HCT116 (cell line): ENCODE measurements at places on chromosomes 16 and 17. TPM values are rescaled to one million over a fixed set of nuclear protein-coding genes. Genes with fewer than 3 reads are reported as not detected.
A peak's percentile ranks its signal among the peaks of the same experiment; 100 is the strongest.

Gene CRYM
- total RNA-seq: 4.9 TPM

DNA sequence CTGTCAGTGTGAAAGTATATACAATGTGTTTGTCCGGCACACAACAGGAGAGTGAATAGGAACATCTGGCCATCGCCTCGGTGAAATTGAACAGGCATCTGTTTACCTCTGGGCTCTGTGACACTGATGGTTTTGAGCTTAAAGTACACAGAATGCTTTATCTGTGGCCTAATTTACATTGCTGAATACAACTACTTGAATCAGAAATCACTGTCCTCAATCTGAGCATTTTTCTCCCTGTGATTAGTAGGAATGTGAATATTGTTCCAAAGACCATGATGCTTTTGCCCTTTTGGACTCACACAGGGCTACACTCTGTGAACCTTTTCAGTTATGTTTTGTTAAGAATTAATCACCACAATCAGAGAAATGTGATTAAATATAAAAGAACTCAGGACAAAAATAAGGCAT is 323.0 kb upstream of the TBX2 start:
- no peak overlapping the region for H3K27ac ChIP-seq
- DNase-seq: no peak
- H3K4me1 ChIP-seq: no peaks in the 10 kb centered on the region
- no peaks in the 10 kb centered on the region for H3K27me3 ChIP-seq

GRCh38 chr17:14739656-14740431 is 439.0 kb downstream of the HS3ST3B1 start:
- no peak for DNase-seq
- no peak overlapping the region for H3K4me3 ChIP-seq

Gene TP53TG3F
- not detected for total RNA-seq

GRCh38 chr16:88681084-88681680 is 5.1 kb downstream of the SNAI3 start:
- H3K27me3 ChIP-seq: no peaks in the 10 kb centered on the region
- DNase-seq: no peak
- H3K4me3 ChIP-seq: no peak overlapping the region
- peaks cover 9% of the 10 kb centered on the region for H3K4me1 ChIP-seq
- H3K27ac ChIP-seq: no peak overlapping the region
- no peaks in the 10 kb centered on the region for H3K36me3 ChIP-seq

DNA sequence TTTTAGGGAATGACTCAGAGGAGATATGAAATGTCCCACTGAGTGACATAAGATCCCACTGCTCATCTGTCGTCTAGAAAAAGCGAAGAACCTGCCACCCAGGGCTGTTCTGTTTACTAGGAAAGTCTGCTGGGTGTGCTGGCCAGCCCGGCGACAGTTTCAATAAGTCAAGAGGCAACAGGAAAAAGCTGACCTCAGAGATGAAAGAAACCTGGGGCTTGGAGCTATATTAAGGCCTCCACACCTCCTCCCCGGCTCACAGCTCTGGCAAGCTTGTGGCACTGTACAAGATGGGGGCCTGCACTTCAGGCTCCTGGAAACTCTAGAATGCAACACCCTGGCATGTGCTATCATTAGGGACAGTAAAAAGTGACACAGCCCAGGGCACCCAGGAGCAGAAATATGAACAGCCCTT is 10.6 kb downstream of the ZFHX3 start:
- DNase-seq: no peak
- no peaks in the 10 kb centered on the region for H3K36me3 ChIP-seq
- H3K27ac ChIP-seq: no peak overlapping the region
- H3K27me3 ChIP-seq: no peaks in the 10 kb centered on the region
- H3K4me3 ChIP-seq: no peak overlapping the region

Gene SLC35G6
- not detected for total RNA-seq

Gene BAIAP3
- 44.7 TPM for total RNA-seq

GRCh38 chr17:17711641-17712162 is 30.4 kb downstream of the RAI1 start:
- H3K27me3 ChIP-seq: no peaks in the 10 kb centered on the region
- H3K36me3 ChIP-seq: no peaks in the 10 kb centered on the region
- H3K4me3 ChIP-seq: no peak overlapping the region

GRCh38 chr17:9956474-9957131 is 51.5 kb upstream of the RCVRN start:
- no peak for DNase-seq
- H3K4me1 ChIP-seq: no peaks in the 10 kb centered on the region
- no peak overlapping the region for H3K4me3 ChIP-seq
- H3K27ac ChIP-seq: no peak overlapping the region
- H3K36me3 ChIP-seq: no peaks in the 10 kb centered on the region
- peaks cover 19% of the 10 kb centered on the region; the same call in 1 of the 2 replicates for H3K27me3 ChIP-seq

GRCh38 chr17:57459286-57459915 is 203.1 kb downstream of the MSI2 start:
- no peaks in the 10 kb centered on the region for H3K27me3 ChIP-seq
- DNase-seq: peak; percentile 78

Gene LDHD
- 3.4 TPM for total RNA-seq

GRCh38 chr16:73846356-73846755 is 450.3 kb upstream of the PSMD7 start:
- DNase-seq: no peak
- H3K27me3 ChIP-seq: peaks cover 6% of the 10 kb centered on the region; the same call in 1 of the 2 replicates
- no peak overlapping the region for H3K4me3 ChIP-seq
- no peaks in the 10 kb centered on the region for H3K4me1 ChIP-seq
- H3K36me3 ChIP-seq: no peaks in the 10 kb centered on the region
- H3K27ac ChIP-seq: no peak overlapping the region

DNA sequence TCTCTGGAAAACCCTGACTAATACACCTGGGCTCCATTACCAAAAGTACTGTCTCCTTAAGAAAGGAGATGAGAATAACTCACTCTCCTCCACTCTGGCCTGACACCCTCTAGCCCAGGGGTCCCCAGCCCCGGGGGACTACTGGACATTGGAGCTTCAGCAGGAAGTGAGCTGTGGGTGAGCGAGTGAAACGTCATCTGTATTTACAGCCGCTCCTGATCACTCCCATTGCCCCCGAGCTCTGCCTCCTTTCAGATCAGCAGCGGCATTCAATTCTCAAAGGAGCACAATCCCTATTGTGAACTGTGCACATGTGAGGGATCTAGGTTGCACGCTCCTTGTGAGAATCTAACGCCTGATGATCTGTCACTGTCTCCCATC is 126.3 kb upstream of the TNRC6C start:
- H3K36me3 ChIP-seq: no peaks in the 10 kb centered on the region
- no peaks in the 10 kb centered on the region for H3K27me3 ChIP-seq
- peaks cover 37% of the 10 kb centered on the region for H3K4me1 ChIP-seq
- DNase-seq: no peak
- no peak overlapping the region for H3K4me3 ChIP-seq

DNA sequence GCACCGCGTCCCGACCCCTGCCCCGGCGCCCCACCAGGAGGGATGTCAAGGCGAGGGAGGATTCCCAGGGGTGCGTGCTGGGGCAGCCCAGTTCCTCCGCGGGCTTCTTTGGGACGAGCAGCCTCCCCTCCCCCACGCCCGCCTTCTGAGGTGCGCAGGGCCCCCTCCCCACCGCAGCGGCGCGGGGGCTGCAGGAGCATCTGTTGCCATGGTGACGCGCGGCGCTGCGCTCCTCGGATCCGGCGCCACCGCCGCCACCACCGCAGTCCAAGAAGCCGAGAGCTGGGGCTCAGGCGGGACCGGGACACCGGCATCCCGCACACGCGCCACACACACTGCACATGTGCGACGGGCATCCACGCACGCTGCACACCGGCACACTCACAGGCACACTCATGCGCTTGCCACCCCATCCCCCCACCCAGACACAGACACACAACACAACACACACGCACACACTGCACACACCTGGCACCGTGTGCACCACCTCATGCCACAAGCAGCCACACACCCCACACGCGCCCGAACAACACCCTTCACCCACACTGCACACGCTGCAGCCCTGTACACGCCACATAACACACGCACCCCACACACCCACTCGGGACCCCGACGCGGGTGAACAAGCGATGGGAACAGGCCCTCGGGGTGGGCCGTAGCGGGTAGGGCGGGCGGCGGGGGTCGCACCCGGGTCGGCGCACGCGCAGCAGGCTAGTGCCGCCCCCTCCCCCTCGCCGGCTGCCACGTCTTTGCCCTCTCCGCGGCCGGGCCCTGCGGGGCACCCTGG is 17.0 kb downstream of the ENPP7 start:
- peaks cover 32% of the 10 kb centered on the region for H3K4me1 ChIP-seq
- H3K27ac ChIP-seq: no peak overlapping the region; the same call in 1 of the 2 replicates
- no peaks in the 10 kb centered on the region for H3K36me3 ChIP-seq
- DNase-seq: no peak
- no peak overlapping the region for H3K4me3 ChIP-seq
- no peaks in the 10 kb centered on the region for H3K27me3 ChIP-seq

DNA sequence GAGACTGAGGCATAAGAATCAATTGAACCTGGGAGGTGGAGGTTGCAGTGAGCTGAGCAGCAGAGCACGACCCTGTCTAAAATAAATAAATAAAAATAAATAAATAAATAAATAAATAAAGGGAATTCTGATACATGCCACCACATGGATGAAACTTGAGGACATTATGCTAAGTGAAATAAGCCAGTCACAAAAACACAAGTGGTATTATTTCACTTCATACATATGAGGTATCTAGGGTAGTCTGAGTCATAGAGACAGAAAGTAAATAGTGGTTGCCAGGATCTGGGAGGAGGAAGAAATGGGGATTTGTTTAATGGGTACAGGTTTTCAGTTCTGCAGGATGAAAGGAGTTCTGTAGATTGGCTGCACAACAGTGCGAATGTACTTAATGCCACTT is 16.3 kb downstream of the PIPOX start:
- DNase-seq: no peak
- H3K27ac ChIP-seq: no peak overlapping the region
- H3K27me3 ChIP-seq: no peaks in the 10 kb centered on the region
- H3K4me3 ChIP-seq: no peak overlapping the region

- H3K27ac ChIP-seq: no peak overlapping the region
- DNase-seq: no peak
- H3K36me3 ChIP-seq: no peaks in the 10 kb centered on the region
These were observed 15.6 kb downstream of the SLC6A2 start for GRCh38 chr16:55671206-55671973.

- no peak overlapping the region for H3K4me3 ChIP-seq
- DNase-seq: no peak
- H3K36me3 ChIP-seq: peaks cover 7% of the 10 kb centered on the region; the same call in 1 of the 2 replicates
- no peaks in the 10 kb centered on the region; the same call in 1 of the 2 replicates for H3K4me1 ChIP-seq
These were observed 23.2 kb downstream of the COTL1 start for GRCh38 chr16:84594725-84595038.

DNA sequence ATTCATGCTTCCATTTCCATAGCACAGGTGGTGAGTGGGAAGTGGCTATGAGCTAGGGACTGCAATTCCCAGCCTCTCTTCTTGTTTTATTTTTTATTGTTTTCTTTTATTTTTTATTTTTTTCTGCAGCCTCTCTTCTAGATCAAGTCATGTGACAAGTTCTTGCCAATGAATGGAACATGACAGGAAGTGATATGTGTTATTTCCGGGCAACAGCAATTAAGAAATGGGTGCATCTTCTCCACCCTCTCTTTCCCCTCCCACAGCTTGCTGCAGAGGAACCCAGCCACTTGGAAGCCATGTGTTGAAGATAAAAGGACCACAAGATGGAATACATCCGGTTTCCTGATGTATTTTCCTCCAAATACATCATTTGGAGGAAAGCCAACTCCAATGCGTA is 23.6 kb downstream of the IRX5 start:
- no peaks in the 10 kb centered on the region for H3K4me1 ChIP-seq
- no peak for DNase-seq
- no peaks in the 10 kb centered on the region for H3K36me3 ChIP-seq
- H3K27me3 ChIP-seq: 0 out of 2 replicates have a peak, but pooled peaks cover under 1% of the 10 kb centered on the region
- H3K4me3 ChIP-seq: no peak overlapping the region

GRCh38 chr16:35733278-35733965 is 2274.0 kb downstream of the TP53TG3F start:
- no peak overlapping the region for H3K4me3 ChIP-seq
- no peaks in the 10 kb centered on the region for H3K27me3 ChIP-seq
- DNase-seq: no peak
- H3K4me1 ChIP-seq: peaks cover 5% of the 10 kb centered on the region

DNA sequence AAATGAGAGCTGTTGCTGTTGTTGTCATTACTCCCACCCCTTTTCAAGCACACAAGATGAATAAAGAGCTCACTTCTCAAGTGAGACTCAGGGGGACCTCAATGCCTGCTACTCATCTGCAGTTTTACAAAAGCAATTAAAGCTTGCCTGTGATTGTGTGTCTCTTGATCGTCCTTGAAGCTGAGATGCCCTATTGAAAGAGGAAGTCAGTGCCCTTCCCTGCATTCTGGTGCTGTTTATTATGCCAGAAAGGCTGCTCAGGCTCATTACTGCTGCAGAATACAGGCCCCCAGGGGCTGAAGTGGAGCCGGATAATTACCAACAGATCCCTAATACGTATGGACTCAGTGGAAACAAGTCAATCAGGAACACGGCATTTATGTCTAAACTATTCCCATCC is 147.2 kb downstream of the HS3ST2 start:
- H3K27me3 ChIP-seq: peaks cover 74% of the 10 kb centered on the region
- no peak overlapping the region for H3K4me3 ChIP-seq
- no peak overlapping the region for H3K27ac ChIP-seq
- no peak for DNase-seq
- no peaks in the 10 kb centered on the region for H3K36me3 ChIP-seq

- peaks cover 29% of the 10 kb centered on the region for H3K36me3 ChIP-seq
- no peak overlapping the region for H3K4me3 ChIP-seq
- H3K27ac ChIP-seq: peak overlapping the region; percentile 36
- peaks cover 38% of the 10 kb centered on the region for H3K4me1 ChIP-seq
These were observed 15.4 kb upstream of the SPATA32 start for GRCh38 chr17:45277216-45277849.

Gene GID4
- total RNA-seq: 10.8 TPM

- peaks cover 50% of the 10 kb centered on the region for H3K27me3 ChIP-seq
- H3K27ac ChIP-seq: no peak overlapping the region
- DNase-seq: no peak
- no peaks in the 10 kb centered on the region for H3K4me1 ChIP-seq
- H3K36me3 ChIP-seq: no peaks in the 10 kb centered on the region
- H3K4me3 ChIP-seq: no peak overlapping the region
These were observed 4.5 kb downstream of the PRKCB start for GRCh38 chr16:23840310-23840709.

DNA sequence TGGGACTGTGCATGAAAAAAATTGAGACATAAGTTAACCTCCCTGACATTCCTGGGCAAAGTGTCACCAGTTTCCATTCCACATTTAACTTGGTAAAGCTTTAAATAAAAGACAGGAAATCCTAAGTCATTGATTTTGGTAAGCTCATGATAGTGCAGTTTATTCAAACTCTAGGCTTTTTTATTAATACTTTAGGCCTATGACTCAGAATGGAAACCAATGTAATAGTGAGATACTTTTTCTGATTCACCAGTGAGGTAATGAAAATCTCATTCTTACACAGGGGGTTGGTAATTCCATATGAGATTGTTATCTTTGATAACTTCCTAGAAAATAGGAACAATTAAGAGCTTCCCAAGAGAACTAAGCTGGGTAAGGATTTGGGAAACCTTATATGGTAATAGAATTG is 91.1 kb downstream of the NLK start:
- H3K4me1 ChIP-seq: no peaks in the 10 kb centered on the region
- H3K27me3 ChIP-seq: no peaks in the 10 kb centered on the region
- H3K4me3 ChIP-seq: no peak overlapping the region
- H3K36me3 ChIP-seq: no peaks in the 10 kb centered on the region

- no peaks in the 10 kb centered on the region for H3K4me1 ChIP-seq
- no peaks in the 10 kb centered on the region for H3K36me3 ChIP-seq
- no peak overlapping the region for H3K4me3 ChIP-seq
- no peak for DNase-seq
These were observed 69.5 kb upstream of the PIRT start for GRCh38 chr17:10907370-10907769.

- H3K27me3 ChIP-seq: no peaks in the 10 kb centered on the region; the same call in 1 of the 2 replicates
- H3K4me3 ChIP-seq: no peak overlapping the region
- DNase-seq: no peak
- H3K36me3 ChIP-seq: no peaks in the 10 kb centered on the region
- no peak overlapping the region for H3K27ac ChIP-seq
These were observed 16.4 kb upstream of the ALOX15B start for GRCh38 chr17:8022360-8023003.

Gene PRSS8
- total RNA-seq: 42.6 TPM

Gene SIRT7
- total RNA-seq: 62.6 TPM

Gene ZNF597
- total RNA-seq: 3.2 TPM
